ENCODE measurements at places on chromosomes 4 and X. TPM values are rescaled to one million over a fixed set of nuclear protein-coding genes. Genes with fewer than 3 reads are reported as not detected.

H2BW2 gene
- not detected for total RNA-seq

MAGEB10 gene
- total RNA-seq: 0.17 TPM

CABS1 gene
- total RNA-seq: not detected

TMEM192 gene
- total RNA-seq: 5.3 TPM

ABLIM2 gene
- total RNA-seq: under 0.01 TPM

FGD1 gene
- 9.3 TPM for total RNA-seq

NOX1 gene
- total RNA-seq: not detected

P2RY10 gene
- not detected for total RNA-seq

USP11 gene
- 49.3 TPM for total RNA-seq

All from smooth muscle cell of trachea (primary cell).